Lung (tissue), 17 donors: ENCODE measurements at places on chromosomes 7 and 10. TPM values are rescaled to one million over a fixed set of nuclear protein-coding genes. Genes with fewer than 3 reads are reported as not detected.

NRCAM gene
- total RNA-seq = 15.5 TPM

GRCh38 chr10:32937911-32938424 is 20.1 kb downstream of the ITGB1 start:
- DNase-seq = peak; percentile 86

DNA sequence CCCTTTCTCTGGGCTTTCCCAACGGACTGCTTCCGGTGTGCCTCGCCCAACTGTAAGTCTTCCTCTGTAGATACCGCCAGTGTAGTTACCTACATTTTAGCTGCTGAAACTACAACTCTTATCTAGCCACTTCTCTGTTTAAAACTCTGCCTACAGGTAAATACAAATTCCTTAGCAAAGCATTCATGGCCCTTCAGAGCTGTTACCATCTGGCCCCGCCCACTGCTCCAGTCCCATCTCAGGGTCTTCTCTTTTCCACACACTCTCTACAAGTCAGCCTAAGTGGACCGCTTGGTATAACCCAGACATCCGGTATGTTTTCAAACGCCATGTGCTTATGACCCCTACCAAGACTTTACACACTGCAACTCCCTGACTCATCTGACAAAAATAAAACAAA is 41.0 kb upstream of the LAMB4 start:
- no peak for DNase-seq

GRCh38 chr10:18699849-18700840 is 40.9 kb downstream of the ARL5B start:
- DNase-seq = peak; percentile 35

GRCh38 chr10:94640562-94640961 is 43.0 kb upstream of the CYP2C18 start:
- DNase-seq = no peak

DNA sequence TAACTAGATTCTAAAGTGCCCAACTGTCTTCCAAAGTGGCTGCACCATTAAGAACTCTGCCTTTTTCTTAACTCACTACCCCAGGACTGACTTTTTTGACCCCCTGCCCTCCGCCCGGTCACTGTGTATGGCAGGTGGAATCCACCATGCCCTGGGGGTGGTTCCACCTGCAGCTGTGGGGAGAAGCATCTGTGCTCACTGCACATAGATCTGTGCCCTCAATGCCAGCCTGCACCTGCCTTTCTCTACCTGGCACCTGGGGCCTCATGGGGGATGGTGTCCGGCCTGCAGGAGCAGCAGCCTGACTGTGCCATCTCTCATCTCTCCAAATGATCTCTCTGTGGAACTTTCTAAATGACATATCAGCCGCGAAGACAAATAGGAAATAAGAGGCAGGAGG is 353.5 kb downstream of the PAXIP1 start:
- DNase-seq = no peak

DNA sequence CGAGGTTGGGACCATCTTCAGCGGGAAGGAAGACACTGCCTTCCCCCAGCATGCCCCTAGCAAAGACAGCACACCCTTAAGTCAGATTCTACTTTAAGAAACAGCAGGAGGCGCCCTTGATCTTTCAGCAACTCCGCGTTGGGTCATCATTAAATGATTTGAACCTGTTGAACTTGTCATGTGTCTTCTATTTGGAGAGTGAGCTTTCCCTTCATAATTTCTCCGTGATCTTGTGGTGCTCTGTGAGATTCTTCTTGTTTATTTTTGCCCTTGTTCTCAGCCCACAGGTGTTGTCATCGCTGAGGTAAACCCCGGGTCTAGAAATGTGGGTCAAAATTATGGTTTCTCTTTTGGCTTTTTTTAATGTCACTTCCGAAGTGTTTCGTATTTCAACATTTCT is 49.5 kb upstream of the PITRM1 start:
- no peak for DNase-seq

DNA sequence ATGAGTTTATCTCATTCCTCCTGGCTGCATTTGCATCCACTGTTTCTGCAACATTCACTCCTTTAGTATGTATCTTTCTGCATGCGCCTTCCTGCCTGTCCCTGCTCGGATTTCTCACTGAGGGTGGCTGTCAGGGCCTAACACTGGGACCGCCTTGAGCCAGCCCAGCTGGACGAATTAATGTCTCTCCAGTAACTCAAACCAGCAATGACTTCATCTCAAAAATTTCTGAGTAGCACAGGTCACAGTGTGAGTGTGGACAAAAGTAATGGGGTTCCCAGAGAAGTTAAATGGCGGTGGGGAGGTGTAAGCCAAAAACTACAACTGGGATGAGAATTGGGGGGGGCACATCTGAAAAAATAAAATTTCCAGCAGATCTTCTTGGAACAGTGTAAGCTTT is 444.0 kb upstream of the MGMT start:
- DNase-seq = peak; percentile 79

- DNase-seq = peak; percentile 57
Measured at GRCh38 chr10:51700228-51700817, 928 bp upstream of the CSTF2T start.
